ENCODE measurements at places on chromosomes 5 and 9. TPM values are rescaled to one million over a fixed set of nuclear protein-coding genes. Genes with fewer than 3 reads are reported as not detected.

GRCh38 chr5:157549954-157550549, 25.5 kb downstream of the ADAM19 start:
- H3K4me1 ChIP-seq, result peaks cover 12% of the 10 kb centered on the region
- H3K4me3 ChIP-seq, result no peak overlapping the region
- no peak overlapping the region for H3K27ac ChIP-seq
- no peaks in the 10 kb centered on the region for H3K36me3 ChIP-seq
- H3K27me3 ChIP-seq, result no peaks in the 10 kb centered on the region

DNA sequence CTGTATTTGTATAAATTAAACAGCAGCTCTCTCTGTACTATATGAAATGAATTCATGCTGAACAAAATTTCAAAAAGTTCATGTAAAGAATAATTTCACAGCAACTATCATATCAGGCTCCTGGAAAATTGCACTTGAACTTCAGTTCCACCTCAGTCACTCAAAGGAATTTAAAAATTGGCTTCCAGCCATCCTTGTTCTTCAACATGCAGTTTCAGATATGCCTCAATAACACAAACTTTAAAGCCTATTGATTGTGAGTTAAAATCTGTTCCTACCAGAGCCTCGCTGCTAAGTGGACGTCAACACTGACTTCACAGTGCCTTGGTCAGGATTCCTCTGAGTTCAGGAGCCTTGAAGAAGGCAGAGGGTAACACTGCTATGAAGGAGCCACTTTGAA, 418.7 kb upstream of the WWC1 start:
- no peaks in the 10 kb centered on the region for H3K4me1 ChIP-seq
- no peak overlapping the region for H3K4me3 ChIP-seq
- no peak for DNase-seq
- no peak overlapping the region for H3K27ac ChIP-seq
- no peaks in the 10 kb centered on the region for H3K36me3 ChIP-seq
- H3K27me3 ChIP-seq, result 0 out of 2 replicates have a peak, but pooled peaks cover 3% of the 10 kb centered on the region

- H3K27me3 ChIP-seq, result no peaks in the 10 kb centered on the region
- no peak overlapping the region for H3K4me3 ChIP-seq
- H3K36me3 ChIP-seq, result no peaks in the 10 kb centered on the region
- H3K27ac ChIP-seq, result no peak overlapping the region
These were observed 172.7 kb downstream of the CHSY3 start for GRCh38 chr5:130077007-130077406.

Gene JAKMIP2
- total RNA-seq, result not detected

GRCh38 chr5:142356349-142356715, 31.5 kb upstream of the SPRY4 start:
- peaks cover 80% of the 10 kb centered on the region for H3K4me1 ChIP-seq
- no peak for DNase-seq
- peak overlapping the region; percentile 25 for H3K4me3 ChIP-seq
- peak overlapping the region; percentile 99 for H3K27ac ChIP-seq

Gene EMB
- total RNA-seq, result 15.2 TPM

Gene CCDC192
- total RNA-seq, result not detected

Gene DBH
- not detected for total RNA-seq

- DNase-seq, result no peak
- H3K36me3 ChIP-seq, result no peaks in the 10 kb centered on the region
- H3K4me3 ChIP-seq, result no peak overlapping the region
- no peak overlapping the region for H3K27ac ChIP-seq
- no peaks in the 10 kb centered on the region for H3K27me3 ChIP-seq
These were observed 58.5 kb downstream of the BRINP1 start for GRCh38 chr9:119310741-119311140.

GRCh38 chr9:82805027-82805426, 257.9 kb downstream of the RASEF start:
- H3K27me3 ChIP-seq, result no peaks in the 10 kb centered on the region
- no peak overlapping the region for H3K4me3 ChIP-seq
- no peaks in the 10 kb centered on the region for H3K4me1 ChIP-seq
- DNase-seq, result no peak
- H3K36me3 ChIP-seq, result no peaks in the 10 kb centered on the region
